Stimulated activated naive CD8-positive, alpha-beta T cell treated with anti-CD3 and anti-CD28 coated beads, Interleukin-15, amount 100 ng/mL, for 72 hours (primary cell): ENCODE measurements at places on chromosomes 16 and 17.

- DNase-seq: no peak
Observed at GRCh38 chr17:32755045-32755805, 121.7 kb downstream of the MYO1D start.

DNA sequence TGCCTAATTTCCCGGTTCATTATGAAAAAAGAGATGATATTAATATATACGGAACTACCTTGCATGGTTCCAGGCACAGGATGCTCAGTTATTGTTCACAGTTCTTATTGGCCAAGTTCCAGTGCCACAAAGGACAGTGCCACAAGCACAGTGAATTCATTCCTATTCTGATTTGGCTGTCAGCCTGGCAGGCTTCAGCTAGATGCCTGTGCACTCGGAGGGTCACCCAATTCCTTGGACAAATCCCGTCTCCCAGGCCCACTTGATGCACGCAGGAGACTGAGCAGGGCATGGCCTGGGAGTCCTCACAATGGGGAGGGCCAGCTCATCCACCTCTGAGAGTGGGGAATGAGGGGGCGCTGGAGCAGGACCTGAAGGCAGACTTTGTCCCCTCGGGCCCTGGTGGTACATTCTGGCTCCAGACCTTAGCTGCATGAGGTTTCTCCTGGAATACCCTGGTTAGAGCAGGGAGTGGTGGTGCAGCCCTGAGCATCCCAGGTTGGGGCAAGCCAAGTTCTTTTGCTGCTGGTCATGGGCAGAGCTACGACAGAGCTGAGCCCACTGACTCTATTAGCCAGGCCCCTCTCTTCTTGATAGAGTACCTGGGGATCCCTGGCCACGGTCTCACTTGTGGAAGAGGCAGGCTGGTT, 41.4 kb downstream of the MIS12 start:
- DNase-seq: no peak

- DNase-seq: peak; percentile 9
Observed at GRCh38 chr16:74862743-74863244, 88.2 kb upstream of the FA2H start.

DNA sequence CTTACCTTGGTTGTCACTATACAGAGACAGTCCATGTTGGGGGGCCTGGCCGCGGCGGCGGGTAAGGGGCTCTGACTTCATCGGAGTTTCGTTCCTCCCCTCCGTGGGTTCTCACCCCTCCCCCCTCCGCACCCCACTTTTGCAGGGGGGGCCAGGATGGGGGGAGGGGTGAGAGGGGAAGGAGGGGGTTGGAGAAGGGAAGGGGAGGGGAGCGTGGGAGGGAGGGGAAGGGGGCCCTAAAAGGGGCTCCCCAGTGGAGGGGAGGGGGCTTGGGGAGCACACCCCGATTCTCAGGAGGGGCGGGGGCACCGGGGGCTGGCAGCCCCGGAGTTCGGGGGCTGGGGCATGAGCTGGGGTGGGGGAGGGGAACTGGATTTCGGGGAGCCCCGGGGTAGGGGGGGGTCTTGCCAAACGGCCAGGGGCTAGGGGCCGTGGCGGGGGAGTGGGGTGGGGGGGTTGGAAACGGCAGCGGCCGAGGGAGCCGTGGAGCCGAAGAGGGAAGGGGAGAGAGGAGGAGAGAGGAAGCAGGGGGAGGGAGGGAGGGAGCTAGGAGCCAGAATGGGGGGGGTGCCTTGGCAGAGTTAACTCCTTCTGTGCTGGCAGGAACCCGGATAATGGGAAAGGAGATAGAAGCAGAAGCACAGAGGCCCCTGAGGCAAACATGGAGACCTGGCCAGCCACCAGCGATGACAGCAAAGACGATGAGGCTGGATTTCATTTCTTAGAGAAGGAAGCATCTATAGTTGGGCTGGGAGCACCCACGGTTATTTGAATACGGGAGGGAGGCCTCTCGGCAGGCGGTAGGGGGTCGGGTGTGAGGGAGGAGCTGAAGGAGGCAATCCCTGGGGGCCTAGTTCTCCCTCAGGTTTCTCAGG, 2.3 kb downstream of the DLG4 start:
- peak; percentile 37 for DNase-seq

DNA sequence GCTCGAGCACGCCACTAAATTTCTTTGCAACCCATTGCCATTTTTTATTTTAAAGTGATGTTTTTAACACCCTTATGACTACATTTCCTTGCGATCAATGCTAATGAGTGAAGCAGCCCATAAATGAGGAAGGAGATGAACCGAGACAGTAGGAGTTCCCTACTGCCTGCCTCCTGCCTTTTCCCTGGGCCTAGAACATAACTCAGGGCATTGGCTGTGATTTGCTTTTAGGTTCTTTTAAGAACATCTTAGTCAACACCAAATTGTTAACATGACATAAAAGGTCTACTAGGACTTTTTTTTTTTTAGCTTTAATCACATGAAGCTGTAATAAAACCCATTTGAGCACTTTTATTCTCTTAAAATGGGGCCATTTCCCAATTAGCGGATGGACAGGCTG, 81.3 kb downstream of the MAP2K6 start:
- no peak for DNase-seq

DNA sequence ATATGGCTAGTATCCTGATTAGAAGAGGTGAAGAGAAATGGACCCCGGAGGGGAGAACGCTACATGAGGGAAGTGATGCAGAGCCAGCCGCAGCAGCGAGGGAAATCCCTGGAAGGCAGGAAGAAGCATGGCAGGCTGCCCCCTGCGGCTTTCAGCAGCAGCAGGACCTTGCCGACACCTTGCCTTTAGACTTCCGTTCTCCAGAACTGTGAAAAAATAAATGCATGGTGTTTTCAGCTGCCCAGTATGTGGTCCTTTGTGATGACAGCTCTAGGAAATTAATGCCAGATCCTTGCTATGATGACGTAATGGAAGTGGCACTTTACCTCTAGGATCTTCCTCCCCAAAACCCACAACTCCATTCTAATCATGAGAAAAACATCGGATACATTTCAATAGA, 9.7 kb upstream of the ZFP1 start:
- DNase-seq: peak; percentile 23

DNA sequence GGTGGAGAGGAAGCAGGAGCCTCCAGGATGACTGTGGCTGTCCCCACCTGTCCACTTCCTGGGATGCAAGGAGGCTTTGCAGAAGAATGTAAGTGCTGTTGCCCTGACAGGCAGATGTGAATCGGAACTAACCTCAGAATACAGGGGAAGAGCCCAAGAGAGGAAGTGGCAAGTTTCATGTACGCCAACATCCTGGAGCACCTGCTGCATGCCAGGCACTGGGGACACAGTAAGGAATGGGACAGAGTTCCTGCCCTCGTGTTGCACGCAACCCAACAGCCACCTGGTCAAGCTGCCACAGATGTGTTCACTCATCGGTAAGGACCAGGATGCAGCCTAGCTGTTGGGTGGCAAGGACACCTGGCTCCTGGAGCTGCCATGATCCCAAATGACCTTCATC, 98.6 kb upstream of the RPL38 start:
- no peak for DNase-seq

GRCh38 chr17:5644065-5644464, 59.8 kb upstream of the NLRP1 start:
- no peak for DNase-seq

GRCh38 chr16:76653390-76654026, 376.3 kb downstream of the CNTNAP4 start:
- no peak for DNase-seq

DNA sequence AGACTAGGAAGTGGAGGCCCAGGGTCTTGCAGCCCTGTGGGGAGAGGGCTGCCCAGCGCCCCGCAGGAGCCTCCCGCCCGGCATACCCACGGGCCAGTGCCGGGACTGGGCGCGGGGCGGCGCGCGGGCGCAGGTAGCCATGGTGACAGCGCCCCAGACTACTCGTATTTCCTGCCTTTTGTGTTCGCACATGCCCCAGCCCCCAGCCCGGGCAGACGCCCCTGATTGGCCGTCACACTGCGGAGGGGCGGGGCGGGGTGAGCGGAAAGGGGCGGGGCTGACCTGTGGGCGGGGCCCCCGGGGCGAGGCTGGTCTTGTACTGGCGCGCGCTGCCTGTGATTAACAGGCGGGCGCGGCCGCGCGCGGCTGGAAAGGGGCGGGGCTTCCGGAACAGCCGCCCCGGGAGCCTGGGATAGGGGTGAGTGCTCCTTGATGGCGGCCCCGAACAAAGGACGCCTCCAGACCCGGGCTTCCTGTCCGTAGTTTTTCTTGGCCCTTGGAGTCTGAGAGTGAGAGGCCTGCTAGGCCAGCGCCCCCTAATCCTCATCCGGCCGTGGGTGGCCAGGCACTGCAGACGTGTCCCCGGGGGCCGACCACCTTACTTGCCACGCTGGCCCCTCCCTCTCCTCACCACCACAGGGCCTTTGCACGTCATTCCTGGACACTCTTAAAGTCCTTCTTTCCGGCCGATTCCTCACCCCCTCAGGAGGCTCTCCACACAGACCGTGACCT, 71.0 kb downstream of the RAI1 start:
- peak; percentile 96 for DNase-seq

GRCh38 chr17:78351449-78352006, 8.3 kb downstream of the SOCS3 start:
- DNase-seq: no peak

GRCh38 chr16:71943887-71944286, 48.6 kb downstream of the IST1 start:
- no peak for DNase-seq

DNA sequence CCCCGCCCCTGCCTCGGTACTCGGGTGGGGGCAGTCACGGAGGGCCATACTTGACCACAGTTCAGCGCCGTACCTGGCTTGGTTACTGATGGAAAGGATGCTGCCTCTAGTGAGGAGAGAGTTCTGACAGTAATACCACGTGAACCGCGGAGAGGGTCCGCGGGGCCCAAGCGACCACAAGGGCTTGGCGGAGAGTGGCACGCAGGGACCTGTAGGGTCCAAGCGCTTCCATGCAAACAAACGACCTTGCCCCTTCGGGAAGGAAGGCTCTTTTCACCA, 9.2 kb downstream of the KDM6B start:
- DNase-seq: peak; percentile 76

DNA sequence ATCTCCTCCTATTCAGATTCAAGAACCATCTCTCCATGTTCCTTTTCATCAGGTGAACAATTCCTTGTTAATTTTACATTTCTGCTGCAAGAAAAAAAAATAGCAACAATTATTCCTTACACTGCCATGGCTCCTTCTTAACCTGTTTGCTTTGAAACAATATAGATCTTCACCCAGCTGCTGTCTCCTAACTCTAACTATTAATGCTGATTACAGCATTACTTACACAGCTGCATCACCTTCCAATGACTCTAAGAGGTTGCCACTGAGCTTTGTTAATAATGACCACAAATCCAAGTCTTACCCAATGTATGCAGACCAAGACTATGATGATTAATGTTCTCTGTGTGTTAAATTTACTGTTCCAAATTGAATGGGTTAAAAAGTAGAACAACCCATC, 541.4 kb downstream of the TOX3 start:
- DNase-seq: no peak
